ENCODE measurements at places on chromosomes 12 and 14. TPM values are rescaled to one million over a fixed set of nuclear protein-coding genes. Genes with fewer than 3 reads are reported as not detected.

DNA sequence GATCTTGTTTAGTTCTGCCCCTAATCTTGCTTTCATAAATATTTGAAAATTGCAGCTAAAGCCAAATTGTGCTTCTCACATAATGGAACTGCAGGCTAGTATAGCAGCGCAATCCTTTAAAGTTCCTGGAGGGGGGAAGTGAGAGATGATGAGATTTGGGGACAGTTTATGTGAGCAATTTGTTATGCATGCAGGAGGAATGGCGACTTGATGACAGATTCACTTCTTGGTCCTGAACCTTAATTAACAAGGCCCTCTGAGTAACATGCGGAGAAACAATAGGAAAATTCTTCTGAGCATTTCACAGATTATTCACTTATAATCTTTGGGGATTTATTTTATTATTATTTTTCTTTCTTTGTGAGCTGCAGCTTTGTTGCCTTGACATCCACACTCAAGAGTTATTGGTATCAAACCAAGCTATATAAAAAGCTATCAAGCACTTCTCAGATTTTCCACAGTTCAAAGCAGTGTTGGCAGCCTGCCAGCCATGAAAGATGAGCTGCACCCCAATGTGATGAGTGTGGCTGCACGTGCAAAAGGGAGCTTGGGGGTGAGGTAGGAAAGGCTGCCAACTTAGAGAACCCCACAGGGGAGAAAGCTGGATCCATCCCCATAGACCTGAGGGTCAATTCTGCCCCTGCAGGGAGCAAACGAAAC lies 1662.2 kb upstream of the FLRT2 start:
- DNase-seq: no peak

DNA sequence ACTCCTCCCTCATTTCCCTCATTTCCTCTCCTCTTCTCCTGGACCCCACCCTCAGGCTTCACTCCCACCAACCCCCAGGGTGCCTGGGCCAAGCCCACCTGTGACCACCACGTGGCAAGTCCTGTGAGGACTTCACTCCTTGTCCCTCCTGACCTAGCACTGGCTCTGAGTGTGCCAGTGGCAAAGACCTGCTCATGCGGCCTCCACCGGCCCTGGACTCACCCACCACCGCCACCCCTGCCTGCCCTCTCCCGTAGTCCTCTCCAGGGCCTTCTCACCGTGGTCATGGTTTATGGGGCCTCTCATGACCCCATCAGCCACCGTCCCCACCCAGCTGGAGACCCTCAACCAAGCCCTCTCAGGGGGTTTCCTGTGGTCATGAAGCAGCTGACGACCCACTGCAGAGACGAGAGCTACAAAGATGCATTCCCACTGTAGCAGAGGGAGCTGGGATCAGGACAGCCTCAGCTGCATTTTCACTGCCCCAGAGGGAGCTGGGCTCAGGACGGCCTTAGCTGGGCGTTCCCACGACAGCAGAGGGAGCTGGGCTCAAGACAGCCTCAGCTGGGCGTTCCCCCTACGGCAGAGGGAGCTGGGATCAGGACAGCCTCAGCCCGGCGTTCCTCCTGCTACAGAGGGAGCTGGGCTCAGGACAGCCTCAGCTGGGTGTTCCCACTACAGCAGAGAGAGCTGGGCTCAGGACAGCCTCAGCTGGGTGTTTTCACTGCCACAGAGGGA lies 3.2 kb upstream of the C14orf180 start:
- DNase-seq: no peak

GRCh38 chr12:103956509-103957027 lies 9.1 kb upstream of the TDG start:
- DNase-seq: no peak

DNA sequence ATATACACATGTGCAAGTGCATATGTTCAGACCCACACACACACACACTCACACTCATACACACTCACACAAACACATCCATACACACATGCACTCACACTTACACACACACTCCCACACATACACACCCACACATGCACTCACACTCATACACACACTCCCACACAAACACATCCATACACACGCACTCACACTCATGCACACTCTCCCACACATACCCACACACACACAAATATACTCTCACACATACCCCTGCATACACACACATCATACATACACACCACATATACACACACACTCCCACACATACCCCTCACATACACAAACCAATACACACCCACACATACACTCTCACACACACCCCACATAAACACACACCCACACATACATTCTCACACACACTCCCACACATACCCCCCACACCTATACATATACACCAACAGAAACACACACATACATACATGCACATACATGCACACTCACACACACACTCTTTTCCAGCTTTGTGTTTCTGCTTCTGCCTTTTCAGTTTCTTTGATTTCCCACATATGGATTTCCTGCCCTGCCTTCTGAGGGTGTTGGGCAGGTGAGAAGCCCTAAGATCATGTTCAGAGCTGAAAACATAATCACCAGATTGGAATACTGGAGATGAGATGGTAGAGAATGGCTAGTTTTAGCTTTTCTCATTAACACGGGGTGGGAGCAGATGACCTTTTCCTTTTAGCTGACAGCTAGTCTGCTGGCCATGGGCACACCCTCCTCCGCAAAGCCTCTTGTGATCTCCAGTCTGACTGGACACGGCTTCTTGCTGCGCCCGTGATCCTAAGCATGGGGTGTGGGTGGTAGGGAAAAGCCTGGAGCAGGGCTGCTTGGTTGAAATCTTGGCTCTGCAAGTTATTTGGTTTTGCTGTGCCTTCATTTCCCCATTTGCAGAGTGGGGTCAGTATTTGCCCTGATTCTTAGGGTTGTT lies 214.0 kb downstream of the CHST11 start:
- no peak for DNase-seq

DNA sequence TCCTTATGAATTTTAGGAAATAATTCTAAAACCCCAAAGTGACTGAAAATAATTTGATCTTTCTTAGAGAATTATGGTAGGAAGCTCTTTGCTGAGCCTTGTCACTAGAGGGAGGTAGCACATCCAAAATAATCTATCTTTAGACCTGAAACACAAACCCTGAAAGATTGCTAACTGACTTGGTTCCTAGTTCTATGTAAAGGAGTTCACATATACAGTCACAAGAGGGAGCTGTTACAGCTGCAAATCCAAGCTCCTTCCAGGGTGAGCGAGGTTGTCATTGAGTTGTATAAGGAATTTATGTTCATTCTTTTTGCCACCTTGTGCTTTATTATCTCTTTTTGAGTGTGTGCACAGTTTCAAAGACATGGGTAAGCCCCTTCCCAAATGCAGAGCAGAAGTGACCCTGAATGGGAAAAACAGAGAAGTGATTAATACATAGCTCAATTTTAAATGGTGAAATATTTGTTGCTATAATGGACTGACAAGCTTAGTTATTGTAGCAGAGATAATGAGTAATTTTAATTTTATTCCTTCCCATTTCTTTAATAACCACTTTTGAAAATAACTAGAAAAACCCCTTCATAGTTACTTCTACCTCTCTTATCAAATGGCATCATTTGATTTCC lies 387.9 kb downstream of the DAD1 start:
- DNase-seq: no peak

DNA sequence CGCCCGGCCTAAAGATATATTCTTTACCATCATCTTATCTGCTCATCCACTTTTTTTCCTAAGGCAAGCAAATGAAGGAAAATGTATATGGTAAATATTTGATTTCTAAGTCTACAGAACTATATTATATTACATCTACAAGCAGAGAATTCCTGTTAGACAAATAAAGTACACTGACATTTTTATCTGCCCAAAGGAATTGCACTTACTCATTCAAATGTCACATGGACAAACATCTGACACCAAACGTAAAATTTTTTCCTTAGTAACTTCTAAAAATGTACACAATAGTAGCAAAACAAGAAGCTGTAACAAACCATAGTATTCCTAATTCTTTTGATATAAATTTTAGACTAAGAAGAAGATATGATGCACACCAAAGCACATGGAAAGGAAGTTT lies 51.0 kb downstream of the SPPL3 start:
- no peak for DNase-seq

APOLD1 gene
- 20.0 TPM for total RNA-seq

NPAS3 gene
- 22.0 TPM for total RNA-seq

All from frontal cortex (tissue), 4 donors.